ENCODE measurements at places on chromosomes 12 and 14.
A peak's percentile ranks its signal among the peaks of the same experiment; 100 is the strongest.

- no peak for DNase-seq
Measured at GRCh38 chr12:122876731-122877130, 19.2 kb downstream of the VPS37B start.

- DNase-seq, result no peak
Measured at GRCh38 chr14:51442513-51443175, 202.6 kb downstream of the TMX1 start.

DNA sequence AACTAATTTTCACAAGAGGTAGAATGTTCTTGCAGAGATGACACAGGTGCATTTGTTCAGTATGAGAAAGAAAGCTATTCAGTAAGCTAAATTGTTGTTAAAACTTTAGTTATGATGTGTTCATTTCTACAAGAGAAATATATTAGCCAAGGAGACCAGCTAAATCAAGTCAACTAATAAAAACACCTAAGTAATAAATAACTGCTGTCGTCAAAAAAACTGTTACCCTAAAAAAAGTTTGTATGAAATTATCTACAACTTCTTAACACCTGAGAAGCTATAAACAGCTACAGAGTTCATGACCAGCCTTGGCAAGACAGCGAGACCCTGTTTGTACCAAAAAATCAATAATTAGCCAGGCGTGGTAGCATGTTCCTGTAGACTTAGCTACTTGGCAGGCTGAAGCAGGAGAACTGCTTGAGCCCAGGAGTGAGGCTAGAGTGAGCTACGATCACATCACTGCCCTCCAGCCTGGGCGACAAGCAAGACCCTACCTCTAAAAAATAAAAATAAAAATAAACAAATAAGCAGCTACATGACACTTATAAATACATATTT lies 67.6 kb upstream of the AP4S1 start:
- DNase-seq, result no peak

- no peak for DNase-seq
Measured at GRCh38 chr12:6605421-6606330, 1.5 kb downstream of the CHD4 start.

DNA sequence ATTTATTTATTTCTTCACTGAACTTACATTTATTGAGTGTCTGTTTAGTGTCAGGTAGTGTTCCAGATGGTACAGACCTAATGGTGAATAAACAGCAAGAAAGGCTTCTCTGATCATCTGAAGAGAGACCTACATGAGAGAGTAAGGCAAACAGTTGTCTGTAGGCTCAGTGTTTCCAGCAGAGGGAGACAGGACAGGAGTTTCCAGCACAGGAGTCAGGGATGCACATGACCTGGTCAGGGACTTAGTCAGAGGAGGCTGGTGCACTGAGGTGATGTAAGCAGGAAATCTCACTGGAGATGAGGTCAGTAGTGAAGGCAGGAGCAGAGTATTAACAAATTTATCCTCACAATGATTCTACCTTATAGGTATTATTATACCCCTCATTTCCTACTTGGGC lies 233.2 kb downstream of the MDGA2 start:
- DNase-seq, result no peak

GRCh38 chr12:104175726-104176247 lies 37.8 kb upstream of the NFYB start:
- no peak for DNase-seq

DNA sequence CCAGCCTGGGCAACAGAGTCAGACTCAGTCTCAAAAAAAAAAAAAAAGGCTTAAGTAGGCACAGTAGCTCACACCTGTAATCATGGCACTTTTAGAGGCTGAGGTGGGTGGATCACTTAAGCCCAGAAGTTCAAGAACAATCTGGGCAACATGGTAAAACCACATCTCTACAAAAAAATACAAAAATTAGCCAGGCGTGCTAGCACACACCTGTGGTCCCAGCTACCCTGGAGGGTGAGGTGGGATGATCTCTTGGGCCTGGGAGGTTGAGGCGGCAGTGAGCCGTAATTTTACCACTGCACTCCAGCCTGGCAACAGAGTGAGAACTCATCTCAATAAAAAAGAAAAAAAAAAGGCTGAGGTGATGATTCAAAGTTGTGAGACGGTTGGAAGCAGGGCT lies 9.1 kb upstream of the RESF1 start:
- no peak for DNase-seq

- peak; percentile 18 for DNase-seq
Measured at GRCh38 chr12:1593174-1594005, 991 bp downstream of the FBXL14 start.

- DNase-seq, result no peak
Measured at GRCh38 chr14:25017562-25017961, 32.4 kb downstream of the STXBP6 start.

DNA sequence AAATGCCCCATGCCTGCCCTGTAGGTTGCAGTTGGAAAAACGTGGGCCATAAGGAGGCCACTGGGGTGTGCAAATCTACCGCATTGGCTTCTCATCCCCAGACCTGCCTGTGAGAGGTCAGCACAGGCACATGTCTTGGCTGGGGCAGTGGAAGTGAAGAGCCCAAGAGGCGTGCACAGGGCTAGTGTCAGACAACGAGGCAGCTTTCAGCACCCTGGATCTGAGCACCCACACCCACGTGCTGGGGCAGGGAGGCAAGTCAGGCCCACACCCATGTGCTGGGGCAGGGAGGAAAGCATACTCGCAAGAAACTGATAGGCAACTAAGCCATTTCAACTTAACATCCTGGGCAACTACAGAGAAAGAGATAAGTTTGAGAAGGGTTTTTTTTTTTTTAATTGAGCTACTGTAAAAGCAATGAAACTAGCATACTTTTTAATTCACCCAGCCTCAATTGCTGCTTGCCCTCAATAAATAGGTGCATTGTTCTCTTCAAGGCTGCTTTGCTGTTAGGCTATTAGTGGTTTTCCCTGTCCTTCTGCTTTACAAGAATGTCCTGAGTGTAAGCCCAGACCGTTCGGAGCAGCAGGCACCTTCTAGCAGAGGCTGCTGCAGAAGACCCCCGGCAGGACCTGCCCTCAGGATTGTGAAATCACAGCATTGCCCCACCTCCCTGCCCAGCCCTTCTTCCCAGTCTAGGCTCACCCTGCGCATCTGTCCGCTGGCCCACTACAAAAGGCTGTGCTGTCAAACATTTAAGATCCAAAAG lies 355.3 kb upstream of the FKBP4 start:
- DNase-seq, result no peak

- DNase-seq, result no peak
Measured at GRCh38 chr14:100135073-100135472, 24.4 kb downstream of the DEGS2 start.

DNA sequence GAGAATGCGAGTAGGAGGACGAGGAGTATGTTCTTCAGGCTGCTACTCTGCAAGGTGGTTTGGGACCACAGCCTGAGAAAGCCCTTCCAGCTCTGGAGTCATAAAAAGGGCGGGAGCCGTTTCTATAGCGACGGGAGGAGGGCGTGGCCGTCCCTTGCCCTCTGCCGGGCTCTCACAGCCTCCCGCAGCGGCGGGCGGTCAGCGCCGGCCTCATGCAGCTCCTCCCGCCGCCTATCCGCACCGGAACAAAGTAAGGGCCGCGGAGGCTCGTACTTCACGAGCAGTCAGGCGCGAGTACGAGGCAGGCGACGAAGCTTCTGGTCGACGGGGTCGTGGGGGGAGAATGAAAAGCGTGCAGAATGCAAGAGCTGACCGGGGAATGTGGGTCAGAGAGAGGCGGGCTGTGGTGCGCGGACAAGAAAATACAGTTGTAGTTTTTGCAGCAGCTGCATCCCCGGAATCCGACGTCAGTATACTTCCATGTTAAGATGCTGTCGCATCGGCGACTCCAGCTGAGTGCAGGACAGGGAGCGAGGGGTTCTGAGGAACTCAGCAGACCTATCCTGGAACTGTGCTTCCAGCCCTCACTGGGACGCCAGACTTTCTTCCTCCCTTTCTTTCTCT lies at the start of gene DYRK4:
TSS of gene DYRK4 (plus strand) at position 175 of the 624 bp plus-strand sequence. CDS start at position 213, 38 bp downstream.
- DNase-seq, result no peak

DNA sequence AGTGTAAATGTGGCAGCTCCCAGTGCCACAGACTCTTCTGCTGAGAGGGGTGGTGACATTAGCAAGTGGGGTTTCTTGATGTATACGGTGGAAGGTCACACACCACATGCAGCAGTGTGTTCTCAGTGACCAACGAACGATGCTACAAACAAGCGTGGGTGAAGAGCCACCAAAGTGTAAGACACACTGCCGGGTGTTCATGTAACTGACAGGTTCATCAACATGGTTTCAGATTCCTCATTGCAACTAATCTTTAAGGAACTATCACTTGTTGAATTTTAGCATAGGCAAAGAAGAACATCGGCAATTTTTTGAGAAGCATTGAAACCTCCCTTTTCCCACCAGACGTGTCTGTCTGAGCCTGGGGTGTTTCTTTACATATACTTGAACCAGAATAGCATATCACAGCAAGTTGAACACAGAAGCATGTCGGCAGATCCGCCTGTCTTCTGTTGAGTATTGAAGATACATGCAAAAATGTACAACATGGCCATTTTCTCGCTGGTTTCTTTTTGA lies 58.8 kb downstream of the PPP2R5C start:
- DNase-seq, result no peak

DNA sequence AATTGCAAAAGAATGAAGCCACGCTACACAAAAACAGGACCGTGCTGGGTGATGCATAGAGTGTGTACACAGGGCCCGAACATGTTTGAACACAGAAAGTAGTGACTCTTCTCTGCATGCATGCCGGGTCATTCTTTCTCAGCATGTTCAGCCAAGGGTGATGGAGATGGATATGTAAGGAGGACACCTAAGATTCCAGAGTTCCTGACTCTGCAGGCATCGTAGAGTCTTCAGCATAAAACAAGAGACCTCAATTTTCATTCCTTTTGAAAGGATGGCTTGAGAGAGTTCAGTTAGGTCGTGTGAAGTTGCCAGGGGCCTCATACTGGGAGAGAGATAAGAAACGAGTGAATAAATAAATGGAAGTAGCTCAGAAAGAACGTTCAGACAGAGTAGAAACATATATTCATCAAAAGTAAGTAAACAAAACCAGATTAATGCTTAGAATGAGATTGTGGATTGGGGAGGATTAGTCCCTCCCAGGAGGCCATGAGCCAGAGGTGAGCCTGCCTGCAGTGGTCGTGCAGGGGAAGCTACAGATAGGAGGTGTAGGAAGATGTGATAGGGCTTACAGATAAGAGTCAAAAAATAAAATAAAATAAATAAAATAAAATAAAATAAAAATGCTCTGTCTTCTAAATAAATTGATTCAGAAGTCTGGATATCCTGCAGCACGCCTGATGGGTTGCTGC lies 27.6 kb upstream of the SEL1L start:
- no peak for DNase-seq

Measured in stimulated activated CD4-positive, alpha-beta T cell treated with anti-CD3 and anti-CD28 coated beads, Interleukin-12 subunit alpha, Interleukin-12 subunit beta, amount 100 ng/mL, for 24 hours (primary cell).